ENCODE measurements at places on chromosomes 4 and X.

- DNase-seq: no peak
Measured at GRCh38 chrX:33989936-33990335, 142.2 kb downstream of the FAM47A start.

DNA sequence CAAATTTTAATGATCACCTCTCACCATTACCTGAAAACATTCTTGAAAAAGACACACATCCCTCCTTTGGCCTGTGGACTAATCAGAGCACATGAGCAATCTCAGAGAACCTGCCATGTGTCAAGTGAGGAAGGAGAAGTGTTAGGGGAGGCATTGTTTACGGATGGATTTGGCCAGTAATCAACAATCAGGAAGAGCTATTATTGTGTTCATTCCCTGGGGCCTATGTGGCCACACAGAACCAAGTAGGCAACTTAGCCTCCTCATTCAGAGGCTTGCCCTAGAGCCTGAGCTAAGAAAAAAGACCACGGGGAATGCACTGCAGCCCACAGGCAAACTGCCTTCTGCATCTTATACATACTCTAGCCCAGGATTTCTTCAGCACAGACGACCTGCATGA is 40.6 kb upstream of the DOCK11 start:
- no peak for DNase-seq

GRCh38 chrX:16476009-16476408 is 173.9 kb upstream of the S100G start:
- no peak for DNase-seq

DNA sequence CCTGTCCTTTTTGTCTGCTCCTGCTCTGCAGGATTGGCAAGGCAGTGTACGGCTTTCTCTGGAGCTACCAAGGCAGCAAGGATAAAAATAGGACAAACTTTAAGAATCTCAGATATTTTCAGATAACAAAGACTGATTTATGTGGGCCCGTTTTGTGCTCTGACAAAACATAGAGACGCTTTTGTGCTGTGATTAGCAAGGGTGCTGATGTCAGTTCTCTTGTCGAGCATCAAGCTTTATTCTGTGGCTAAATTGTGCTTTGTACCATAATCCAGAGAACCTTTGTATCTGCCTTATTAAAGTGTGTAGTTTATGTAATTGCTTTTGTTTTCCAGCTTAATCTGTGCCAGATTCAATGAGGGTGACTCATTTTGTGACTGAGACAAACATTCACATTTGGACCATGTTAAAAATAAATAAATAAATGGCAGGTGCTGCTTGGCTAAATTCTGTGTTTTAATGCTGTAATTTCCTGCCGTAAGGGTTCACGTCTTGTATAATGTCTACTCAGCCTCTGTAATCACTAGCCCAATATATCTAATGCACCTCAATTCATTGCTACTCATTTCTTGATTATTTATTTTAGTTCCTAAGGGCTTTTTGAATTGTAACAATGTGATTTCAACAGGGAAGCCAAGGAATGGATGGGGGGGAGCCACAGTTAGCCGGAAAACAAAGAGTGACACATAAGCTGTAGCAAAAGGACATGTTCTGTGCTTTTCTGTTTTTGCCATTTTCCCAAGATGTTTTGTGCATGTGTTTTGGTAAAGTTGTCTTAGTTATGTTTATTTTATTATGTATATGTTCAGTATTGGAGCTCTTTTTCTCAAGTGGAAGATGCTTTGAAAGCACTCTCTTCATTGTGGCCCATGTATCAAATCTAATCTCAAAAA is 75.1 kb downstream of the GAB1 start:
- DNase-seq: no peak

GRCh38 chrX:12681047-12681446 is 110.2 kb upstream of the PRPS2 start:
- DNase-seq: no peak

DNA sequence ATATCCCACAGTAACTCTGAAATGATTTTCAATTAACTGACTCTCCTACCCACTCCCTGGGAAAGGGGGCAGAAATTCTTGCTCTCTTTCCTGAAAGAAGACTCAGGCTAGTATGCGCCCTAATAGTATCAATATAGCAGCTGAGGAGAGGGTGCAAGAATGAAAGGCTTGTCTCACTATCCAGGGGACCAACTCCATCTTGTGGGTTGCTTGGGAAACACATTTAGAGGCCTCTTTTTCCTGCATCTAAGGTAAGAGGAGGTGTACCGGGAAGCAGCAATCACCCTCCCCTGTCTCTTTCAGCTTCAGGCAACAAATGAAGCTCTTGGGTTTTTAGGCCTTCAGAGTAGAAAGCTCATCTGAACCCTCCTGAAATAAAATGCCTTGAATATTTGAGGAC is 11.3 kb downstream of the TMEM255A start:
- peak; percentile 49 for DNase-seq

DNA sequence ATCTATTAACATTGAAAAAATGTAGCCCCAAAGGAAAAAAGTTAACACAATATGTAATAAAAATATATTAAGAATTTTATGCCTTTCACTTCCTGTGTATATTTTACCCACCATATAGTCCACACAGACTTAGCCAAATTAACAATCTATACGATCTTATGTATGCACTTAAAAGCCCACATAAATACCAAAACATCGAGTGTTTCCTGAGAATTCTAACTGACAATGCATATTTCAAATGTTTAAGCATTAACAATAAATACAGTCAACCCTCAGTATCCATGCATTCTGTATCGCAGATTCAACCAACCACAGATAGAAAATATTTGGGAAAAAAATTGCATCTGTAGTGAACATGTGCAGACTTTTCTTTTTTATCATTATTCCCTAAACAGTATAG is 226.8 kb downstream of the COL25A1 start:
- no peak for DNase-seq

- DNase-seq: no peak
Measured at GRCh38 chrX:115324194-115324593, 34.7 kb downstream of the LUZP4 start.

DNA sequence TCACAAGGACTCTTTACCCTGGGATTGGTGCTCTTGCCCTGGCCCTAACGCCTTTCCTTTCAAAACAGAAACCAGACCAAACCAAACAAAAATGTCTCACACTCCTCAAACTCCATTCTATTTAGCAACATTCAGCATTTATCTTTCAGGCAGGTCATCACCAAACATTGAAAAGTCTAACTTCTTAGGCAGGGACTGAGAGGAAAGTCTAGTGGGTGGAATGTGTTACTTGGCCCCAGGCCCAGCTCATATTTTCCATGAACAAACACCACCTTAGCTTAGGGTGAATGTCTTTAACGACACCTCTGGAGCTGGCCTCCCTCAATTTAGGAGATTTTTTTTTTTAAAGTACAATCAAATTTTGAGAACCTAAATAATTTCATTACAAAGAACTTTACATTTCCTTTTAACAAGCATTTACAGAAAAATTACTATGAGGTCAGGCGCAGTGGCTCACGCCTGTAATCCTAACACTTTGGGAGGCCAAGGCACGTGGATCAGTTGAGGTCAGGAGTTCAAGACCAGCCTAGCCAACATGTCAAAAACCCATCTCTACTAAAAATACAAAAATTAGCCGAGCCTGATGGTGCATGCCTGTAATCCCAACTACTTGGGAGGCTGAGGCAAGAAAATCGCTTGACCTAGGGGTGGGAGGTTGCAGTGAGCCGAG is 10.2 kb upstream of the N4BP2 start:
- DNase-seq: no peak

GRCh38 chrX:18692541-18692940 is 14.9 kb upstream of the PPEF1 start:
- DNase-seq: no peak

DNA sequence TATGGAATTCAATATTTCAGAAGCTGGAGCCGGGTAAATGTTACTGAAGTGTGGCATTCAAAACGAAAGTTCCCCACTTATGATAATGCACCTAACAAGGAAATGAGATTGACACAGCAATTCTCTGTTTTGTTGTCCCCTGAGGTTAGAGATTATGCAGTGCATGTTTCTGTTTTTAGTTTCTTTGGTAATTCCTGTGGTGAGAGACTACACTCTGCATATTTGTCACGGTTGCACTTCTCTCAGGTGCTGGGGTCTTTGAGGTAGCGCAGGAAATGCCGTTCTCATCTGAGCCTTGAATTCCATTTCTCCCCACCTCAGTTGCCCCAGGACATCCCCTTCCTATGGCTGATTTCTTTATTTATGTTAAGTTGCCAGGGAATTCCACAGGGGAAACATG is 15.3 kb upstream of the BEND4 start:
- no peak for DNase-seq

- no peak for DNase-seq
Measured at GRCh38 chr4:3703677-3704521, 62.3 kb upstream of the ADRA2C start.

DNA sequence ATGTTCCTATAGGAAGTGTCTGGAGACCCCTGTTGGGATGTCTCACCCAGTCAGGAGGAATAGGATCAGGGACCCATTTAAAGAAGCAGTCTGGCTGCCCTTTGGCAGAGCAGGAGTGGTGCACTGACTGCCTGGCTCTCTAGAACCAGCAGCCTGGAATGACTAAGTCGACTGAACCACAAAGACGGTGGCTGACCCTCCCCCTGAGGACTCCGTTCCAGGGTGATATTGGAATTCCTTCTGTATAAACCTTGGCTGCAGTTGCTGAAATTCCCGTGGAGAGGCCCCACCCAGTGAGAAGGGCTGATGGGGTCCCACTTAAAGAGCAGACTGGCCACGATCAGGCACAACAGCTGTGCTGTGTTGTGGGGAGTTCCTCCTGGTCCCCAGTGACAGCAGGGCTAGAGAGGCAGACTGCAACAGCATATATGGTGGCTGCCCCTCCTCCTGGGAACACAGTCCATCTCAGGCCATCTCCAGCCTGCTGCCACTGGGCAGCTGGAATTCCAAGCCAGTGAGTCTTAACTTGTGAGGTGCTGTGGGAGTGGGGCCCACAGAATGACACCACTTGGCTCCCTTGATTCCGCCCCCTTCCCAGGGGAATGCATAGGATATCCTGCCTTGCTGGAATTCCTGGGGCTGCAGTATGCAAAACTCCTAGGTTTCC is 41.8 kb upstream of the RLIM start:
- no peak for DNase-seq

GRCh38 chr4:55706541-55706940 is 70.4 kb upstream of the NMU start:
- no peak for DNase-seq

- peak; percentile 12 for DNase-seq
Measured at GRCh38 chr4:177573507-177573906, 131.3 kb upstream of the AGA start.

GRCh38 chrX:15203694-15204093 is 66.2 kb downstream of the ASB9 start:
- no peak for DNase-seq

DNA sequence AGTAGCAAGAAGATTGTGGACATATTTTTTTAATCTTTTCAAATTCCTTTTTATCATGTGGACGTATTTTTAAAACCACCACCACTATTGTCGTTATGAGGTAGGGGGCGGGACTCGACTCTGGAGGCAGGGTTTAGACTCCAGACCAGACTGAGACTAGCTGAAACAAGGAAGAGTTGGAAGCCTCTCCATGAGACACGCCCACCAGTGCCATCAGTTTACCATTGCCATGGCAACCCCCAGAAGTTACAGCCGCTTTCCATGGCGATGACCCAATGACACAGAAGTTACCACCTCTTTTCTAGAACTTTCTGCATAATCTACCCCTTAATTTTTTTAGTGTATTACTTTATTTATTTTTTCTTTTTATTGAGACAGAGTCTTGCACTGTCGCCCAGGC is 8.7 kb downstream of the MRFAP1 start:
- no peak for DNase-seq

GRCh38 chr4:163558539-163559044 is 64.1 kb downstream of the TMA16 start:
- peak; percentile 13 for DNase-seq

DNA sequence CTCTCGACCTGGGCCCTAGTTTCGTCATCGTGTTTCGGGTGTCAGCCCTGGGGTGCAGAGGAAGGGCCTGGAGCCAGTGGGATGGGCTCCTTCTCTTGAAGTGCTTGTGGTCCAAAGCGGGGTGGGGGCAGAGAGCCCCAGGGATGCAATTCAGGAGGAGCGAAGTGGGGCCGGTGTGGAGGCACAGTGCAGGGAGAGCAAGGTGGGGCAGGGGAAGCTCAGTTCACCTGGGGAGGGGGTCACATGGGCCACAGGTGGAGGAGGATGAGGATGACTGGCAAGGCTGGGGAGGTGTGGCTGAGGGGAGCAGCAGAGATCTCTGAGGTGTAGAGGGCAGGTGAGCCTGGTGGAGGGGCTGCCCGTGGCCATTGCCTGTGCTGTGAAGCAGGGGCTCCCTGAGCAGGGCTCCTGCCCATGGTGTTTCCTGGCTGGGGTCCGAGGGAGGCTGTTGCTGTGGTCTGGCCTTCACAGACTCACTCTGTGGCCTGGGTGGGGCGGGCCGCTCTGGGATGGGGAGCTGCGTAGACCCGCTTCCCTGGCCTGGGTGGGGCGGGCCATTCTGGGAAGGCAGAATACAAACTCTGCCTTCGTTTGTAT is 6.9 kb downstream of the SORCS2 start:
- no peak for DNase-seq

GRCh38 chr4:38666766-38667084 is 2.7 kb downstream of the KLF3 start:
- no peak for DNase-seq

GRCh38 chrX:54320067-54320466 is 37.8 kb downstream of the WNK3 start:
- no peak for DNase-seq

DNA sequence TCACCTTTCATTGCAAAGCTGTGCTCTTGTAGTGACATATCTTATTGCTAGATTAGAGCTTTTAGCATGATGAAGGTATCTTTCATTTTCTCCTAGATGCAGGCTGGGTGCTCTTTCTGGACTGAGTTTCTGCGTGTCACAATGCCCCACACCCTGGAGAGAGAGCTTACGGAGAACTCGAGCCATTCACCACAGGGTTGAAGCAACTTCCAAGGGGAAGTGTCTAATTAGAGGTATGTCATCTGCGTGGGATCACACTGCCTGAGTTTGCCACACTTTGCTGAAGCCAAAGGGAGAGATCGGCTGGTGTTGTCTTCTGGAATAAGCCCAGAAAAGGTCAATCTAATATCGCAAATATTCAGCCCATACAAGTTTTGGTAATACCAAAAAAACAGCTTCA is 179.3 kb upstream of the MBNL3 start:
- no peak for DNase-seq

All from OCI-M1 (cell line).